ENCODE measurements at places on chromosomes 4 and X.
A peak's percentile ranks its signal among the peaks of the same experiment; 100 is the strongest.

DNA sequence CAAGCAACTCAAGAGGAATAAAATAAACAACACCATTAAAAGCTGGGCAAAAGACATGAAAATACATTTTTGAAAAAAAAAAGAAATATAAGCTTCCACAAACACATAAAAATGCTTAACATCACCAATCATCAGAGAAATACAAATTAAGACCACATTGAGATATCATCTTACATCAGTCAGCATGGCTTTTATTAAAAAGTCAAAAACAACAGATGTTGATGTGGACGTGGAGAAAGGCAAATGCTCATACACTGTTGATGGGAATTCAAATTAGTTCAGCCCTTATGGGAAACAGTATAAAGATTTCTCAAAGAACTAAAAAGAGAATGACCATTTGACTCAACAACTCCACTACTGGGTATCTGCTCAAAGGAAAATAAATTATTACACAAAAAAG, 59.6 kb downstream of the STK32B start:
- no peak for DNase-seq

GRCh38 chrX:39161611-39162255, 360.5 kb downstream of the MID1IP1 start:
- no peak for DNase-seq

DNA sequence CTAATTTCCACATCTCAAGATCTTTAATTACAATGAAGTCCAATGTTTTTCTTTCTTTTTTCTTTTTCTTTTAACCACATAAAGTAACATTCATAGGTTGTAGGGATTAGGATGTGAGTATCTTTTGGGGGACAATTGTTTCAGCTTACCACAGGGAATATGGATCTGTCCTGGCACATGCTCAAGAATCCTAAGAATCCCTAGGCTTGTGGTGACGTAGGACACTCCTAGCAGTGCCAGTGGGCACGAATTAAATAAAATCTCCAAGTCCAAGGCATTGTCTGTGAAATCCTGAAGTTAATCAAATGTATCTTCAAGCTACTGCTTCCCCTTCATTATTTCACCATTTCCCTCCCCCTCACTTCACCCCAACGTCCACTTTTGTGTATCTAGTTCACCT, 2.6 kb upstream of the LAS1L start:
- DNase-seq: no peak

GRCh38 chrX:47229427-47229826, 3.4 kb upstream of the USP11 start:
- DNase-seq: no peak

DNA sequence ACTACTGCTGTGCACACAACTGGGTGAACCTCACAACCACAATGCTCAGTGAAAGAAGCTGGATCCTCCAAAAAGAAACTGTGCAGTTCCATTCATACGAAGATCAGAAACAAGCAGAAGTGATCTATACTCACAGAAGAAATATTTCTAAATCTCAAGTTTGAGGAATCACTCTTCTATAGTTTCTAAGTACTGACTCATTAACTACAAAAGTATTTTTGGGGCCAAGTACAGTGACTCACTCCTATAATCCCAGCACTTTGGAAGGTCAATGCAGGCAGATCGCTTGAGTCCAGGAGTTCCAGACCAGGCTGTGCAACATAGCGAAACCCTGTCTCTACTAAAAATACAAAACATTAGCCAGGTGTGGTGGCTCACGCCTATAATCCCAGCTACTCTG, 51.3 kb upstream of the RELL1 start:
- DNase-seq: no peak

DNA sequence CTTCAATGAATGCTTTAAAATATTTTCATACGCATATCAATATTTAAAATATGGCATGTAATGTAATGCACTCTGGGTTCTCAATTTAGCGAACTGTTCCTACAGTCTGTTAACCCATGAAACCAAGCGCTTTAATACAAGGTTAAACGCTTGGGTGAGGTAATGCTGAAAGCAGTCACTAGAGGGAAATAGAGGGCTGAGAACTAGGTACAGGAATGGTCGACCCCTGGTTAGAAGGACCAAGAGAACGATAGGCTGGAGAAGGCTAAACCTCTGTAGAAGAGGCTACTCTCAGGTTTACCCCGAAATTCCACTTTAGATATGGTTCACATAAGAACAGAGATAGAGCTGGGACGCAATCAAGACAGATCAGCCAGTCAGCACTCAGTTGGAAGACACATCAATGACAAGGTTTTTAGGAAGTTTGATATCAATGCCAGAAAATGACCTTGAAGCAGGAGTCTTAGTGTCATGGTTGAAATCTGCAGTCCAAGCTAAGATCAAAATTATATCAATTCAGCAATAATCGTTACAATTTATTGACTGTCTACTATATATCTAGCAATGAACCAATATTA, 26.9 kb downstream of the ARSJ start:
- DNase-seq: peak; percentile 30

GRCh38 chr4:36944232-36944631, 300.3 kb upstream of the NWD2 start:
- no peak for DNase-seq

- peak; percentile 32 for DNase-seq
Measured at GRCh38 chrX:78945186-78945912, at the start of gene P2RY10. P2RY10 (plus strand) TSS chrX:78945391; CDS start chrX:78960521, 15,130 bp downstream.

DNA sequence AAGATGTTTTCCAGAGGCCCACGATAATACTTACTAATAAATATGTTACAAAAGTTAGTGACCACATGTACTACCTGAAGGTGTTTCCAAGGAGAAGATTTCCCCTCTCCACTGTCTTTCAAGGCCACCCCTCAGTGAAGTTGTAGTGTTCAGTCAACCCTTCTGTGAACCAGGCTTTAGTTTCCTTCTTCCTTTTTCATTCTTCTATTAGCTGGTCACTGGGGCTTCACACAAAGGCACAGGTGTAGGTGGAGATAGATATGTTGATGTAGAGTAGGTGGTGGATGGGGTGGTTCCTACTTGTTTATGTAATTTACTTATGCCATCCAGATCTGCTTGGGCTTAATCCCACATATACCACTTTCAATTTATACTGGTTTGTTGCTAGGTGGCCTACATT, 43.3 kb upstream of the ADAM29 start:
- DNase-seq: no peak

DNA sequence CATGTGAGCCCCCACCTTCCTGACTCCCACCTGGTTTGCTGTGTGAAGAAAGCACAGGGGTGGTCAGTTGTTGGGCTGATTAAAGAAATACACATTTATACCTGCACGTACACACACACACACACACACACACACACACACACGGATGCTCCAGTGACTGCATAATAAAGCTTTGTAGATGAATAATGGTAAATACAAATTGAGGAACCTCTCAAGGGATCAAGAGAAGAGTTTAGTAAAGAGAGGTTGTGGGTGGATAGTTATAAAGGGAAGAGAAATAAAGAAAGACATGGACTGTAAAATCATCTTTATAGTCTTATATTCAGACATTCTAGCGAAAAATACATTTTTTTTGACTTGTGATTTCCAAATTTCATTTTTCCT, 144.1 kb downstream of the MGST2 start:
- no peak for DNase-seq

DNA sequence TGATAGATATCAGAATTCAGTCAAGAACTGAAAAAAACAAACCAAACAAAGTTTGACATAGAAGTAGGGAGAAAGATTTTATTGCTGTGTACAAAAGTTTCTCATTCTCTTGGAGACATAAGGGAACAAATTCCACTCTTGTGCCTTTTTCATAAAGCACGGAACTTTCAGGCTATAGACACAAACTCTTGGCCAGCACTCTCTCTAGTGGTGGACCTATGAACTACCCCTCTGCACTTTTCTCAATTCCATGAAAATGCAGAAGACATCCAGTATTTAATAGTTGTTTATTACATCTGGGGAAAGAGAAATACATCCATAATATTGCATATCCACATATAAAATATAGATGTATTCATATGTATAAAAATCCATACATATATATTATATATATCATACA, 291.6 kb upstream of the HS3ST1 start:
- no peak for DNase-seq

GRCh38 chrX:145840531-145840930, 22.9 kb downstream of the SLITRK2 start:
- DNase-seq: no peak

- DNase-seq: no peak
Measured at GRCh38 chrX:10992110-10992509, 119.0 kb upstream of the HCCS start.

DNA sequence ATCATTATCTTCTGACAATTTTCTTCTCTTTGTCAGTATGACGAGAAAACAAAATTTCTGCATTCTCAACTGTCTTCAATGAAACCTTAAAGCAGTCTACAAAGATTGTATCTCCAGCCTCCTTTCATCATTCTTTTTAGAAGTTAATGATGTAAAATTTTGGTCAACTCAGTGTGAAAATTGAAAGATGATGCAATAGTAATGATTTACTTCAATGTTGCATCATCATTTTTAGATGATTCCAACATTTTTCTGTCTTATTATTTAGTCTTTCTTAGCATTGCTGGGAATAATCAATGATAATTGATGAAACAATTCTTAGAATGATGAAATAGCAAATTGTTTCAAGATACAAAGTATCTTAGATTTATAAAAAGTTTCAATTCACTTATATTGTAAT, 372.7 kb downstream of the C4orf33 start:
- no peak for DNase-seq

DNA sequence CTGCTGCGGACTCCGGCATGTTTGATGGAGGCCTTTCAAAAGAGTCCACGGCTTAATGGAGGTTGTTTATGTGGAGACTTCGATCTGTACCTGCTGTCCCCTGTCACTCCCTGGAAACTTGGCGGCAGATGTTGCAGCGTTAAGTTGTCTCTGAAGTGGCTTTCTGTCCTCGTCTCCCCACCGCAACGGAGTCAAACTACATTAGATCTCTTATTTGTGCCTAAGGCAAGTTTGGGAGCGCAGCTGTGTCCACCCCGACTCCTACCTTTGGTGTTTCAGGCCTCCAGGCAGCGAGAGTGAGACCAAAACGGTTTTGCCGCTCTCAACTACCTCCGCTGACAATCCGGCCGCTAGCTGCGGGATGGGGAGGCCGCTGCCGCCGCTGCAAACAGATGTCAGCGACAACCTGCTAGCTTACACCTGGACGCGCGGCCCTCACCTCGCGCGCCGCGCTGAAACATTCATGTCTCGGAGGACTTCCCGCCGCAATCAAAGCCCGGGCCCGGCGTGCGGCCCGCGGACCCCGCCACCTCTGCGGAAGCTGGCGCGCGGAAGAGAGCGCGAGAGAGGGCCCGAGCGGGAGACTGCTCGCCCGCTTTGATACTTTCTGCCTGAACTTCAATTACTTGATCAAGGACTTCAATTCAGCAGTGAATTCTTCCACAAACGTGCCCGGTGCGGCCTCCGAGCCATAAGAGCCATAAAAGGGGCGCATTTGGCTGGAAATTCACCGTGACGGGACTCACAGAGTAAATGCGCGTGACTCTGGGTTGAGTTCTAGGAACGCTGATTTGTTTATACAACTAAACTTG, 108.4 kb downstream of the ANTXR2 start:
- no peak for DNase-seq

DNA sequence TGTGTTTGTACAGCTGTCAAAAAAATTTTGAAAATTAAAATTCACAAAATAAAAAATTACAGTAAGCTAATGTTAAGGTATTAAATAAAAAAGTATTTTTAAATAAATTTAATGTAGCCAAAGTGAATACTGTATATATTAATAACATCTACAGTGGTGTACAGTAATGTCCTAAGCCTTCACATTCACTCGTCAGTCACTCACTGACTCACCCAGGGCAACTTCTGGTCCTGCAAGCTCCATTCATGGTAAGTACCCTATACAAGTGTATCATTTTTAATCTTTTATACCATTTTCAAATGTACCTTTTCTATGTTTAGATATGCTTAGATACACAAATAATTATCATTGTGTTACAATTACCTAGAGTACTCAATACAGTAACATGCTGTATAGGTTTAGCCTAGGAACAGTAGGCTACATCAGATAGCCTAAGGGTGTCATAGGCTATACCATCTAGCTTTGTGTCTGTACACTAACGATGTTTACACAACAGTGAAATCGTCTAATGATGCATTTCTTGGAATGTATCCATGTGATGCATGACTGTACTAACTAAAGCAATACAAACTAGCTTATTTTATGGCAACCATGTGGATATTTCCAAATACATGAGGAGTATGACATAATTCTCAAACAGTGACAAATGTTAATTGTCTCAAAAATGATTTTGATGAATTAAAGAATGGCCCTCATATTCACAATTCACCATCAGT, 13.7 kb downstream of the DDX60 start:
- DNase-seq: no peak

DNA sequence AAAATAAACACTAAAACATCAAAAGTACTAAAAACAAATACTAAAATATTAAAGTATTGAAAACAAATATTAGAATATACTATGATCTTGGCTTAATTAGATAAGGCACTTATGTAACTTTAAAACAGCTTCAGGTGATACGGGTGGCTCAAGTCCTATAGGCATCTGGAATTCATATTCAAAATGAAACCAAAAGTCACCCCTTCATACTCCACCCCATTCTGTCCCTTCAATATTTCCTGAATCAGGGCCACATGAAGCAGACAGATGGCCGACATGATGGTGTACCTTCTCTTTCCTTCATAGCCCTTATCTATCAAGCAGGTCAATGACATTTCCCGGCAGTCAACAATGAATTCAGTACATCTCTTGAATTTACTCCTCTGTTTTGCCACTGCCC, 71.9 kb upstream of the MAGEB10 start:
- DNase-seq: no peak

DNA sequence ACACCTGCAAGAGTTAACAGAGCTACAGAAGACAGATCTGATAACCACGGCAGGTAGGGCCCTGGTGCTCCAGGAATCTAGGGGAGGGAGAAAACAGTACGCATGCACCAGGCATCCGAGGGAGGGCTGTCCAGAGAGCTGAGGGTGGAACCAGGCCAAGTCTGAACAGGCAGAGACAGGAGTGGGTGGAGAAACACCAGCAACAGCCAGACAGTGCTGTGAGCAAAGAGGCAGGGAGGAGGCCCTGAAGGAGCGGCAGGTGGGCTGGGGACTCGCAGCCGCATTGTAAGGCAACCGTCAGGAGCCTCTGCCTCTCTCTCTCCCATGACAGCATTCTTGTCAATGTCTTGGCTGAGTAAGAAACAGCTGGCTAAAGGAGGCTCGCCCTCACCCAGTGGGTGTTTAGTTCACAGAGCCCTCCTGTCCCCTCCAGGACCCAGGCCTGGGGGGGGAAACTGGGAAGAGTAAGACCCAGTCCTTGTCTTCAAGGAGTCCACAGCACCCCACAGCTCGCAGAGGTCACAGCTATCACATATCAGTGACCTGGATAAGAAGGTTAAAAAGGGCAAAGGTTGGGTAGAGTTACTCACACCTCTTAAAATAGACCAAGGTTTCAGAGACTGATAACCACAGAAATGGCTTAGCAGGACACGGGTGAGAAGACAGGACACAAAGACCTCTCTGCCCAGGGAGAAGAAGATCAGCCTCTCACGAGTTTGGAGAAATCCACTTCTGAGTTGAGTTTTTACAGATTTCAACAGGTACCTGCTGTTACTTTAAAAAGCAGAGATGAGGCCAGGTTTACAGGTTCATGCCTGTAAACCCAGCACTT, 10.5 kb downstream of the ACSL1 start:
- no peak for DNase-seq

Data from GDM1 (cell line).